Cardiac fibroblast (primary cell): ENCODE measurements at places on chromosomes 6 and 20.

- DNase-seq = peak; percentile 21
These were observed 39.4 kb upstream of the MLIP start for GRCh38 chr6:54071821-54072340.

DNA sequence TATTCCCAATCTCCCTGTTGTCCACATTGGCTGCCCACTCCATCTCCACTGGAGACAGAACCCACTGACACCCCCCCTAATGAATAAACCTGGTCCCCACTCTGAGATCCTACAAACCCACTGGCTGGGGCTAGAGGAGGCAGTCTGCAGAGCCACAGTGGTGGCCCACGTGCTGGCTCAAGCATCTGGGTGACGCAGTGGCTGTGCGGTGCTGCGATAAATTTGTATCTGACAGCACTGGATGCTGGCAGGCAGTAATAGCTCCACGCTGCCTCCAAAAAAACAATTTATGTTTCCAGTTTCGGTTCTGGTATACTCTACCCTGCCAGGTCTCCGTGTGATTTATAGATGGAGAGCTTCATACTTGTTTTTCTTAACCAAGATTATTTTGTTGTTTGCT lies 87.1 kb upstream of the SYNDIG1 start:
- DNase-seq = no peak

- DNase-seq = no peak
These were observed 1258.7 kb upstream of the GJE1 start for GRCh38 chr6:140874066-140874465.

DNA sequence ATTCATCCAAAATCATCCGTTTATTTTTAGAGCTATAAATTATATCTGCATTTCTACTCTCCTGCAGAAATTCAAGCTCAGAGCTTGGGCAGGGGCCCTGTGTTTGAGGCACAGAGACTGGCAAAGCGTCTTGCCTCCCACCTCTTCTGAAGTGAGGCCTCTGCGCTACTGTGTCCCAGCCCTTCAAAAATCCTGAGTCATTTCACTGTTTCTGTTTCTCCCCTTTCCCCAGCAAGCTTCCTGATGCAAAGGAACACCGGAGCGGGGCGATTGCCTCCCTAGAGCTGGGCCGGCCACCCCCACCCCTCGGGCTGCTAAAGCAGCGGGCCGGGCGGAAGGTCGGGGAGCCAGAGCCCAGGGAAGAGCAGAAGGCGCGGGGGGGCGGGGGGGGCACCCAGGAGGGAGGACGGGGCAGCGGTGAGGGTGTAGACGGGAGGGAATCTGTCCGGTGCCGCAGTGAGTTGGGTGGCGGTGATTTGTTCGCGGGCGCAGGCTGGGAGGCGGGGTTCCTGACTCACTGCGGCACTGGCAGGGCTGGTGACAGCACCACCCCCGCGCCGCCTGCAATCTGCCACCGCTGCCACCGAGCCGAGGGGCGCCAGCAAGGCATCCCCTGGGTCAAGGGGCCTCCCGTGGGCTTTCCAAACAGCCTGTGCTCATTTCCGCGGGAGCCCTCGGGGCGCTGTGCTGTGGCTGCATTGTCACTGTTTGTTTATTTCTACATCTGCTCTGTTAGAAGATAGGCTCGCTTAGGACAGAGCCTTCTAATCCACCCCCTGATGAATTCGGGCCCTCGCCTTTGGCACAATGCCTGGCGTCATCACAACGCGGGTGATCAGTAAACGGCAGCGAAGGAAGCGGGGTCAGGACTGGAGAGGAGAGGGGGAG lies 46.5 kb upstream of the SNAP25 start:
- peak; percentile 16 for DNase-seq

- peak; percentile 29 for DNase-seq
These were observed at the start of gene DDO for GRCh38 chr6:110415086-110415916. DDO (minus strand) TSS chr6:110415575; CDS start chr6:110413462, 2,113 bp downstream.

DNA sequence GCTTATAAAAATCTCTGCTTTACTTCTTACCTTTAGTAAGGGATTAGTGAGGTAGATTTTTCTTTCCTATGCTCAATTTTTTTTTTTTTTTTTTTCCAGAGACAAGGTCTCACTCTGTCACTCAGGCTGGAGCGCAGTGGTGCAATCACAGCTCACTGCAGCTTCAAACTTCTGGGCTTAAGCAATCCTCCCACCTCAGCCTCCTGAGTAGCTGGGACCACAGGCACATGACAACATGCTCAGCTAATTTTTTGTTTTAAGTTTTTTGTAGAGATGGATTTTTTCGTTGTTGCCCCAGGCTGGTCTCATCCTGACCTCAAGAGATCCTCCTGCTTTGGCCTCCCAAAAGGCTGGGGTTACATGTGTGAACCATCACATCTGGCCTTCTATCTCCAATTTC lies 58.9 kb upstream of the RREB1 start:
- no peak for DNase-seq
